GM23338 (cell line): ENCODE measurements at places on chromosomes 4 and X. TPM values are rescaled to one million over a fixed set of nuclear protein-coding genes. Genes with fewer than 3 reads are reported as not detected.

PDGFRA gene
- total RNA-seq: 7.0 and 10.8 TPM in 2 replicates

GNRHR gene
- total RNA-seq: not detected in 2 replicates

TMPRSS11B gene
- total RNA-seq: not detected in 2 replicates

DNA sequence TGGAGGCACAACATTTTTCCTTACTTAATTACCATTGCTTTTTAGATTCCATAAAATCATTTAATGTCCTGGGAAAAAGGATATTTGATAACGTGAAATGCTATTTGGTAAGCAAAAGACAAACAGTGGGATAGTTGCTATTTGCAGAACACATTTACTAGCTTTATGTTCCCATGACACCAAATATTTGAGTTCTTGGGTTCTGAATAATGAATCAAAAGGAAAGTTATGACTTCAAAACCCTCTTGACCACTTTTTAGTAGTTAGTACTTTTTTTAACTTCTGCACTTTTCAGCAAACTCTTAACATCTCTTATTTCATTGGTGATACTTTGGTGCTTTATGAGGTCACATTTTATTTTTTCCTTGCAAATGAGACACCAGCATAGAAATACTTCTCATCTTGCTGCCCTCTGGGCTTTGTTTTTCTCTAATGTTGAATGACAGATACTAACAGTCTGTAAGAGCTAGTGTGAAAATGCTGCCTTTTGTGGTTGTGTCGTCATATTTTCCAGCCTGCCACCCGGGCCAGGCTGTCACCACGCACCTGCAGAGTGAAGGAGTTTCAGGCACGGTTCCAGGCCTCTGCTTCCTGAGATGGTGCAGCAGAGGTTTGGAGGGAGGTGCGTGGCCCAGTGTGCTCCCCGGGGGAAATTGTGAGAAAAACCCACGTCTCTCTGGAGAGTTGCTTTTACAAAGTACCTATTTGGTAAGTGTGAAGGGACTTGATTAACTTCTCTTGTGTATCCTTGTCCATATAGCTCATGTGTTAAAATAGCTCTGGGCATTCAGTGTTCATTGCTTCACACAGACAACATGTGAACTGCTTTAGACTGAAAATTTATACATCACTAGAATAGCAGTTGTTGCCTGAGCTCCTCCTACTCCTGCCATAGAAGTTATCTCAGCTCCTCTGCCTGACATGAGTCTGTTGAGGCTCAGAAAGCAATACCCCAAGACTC, 34.7 kb downstream of the MSL3 start:
- H3K4me1 ChIP-seq: no peaks in the 10 kb centered on the region
- H3K27me3 ChIP-seq: no peaks in the 10 kb centered on the region
- H3K4me3 ChIP-seq: no peak overlapping the region
- no peak for DNase-seq
- no peaks in the 10 kb centered on the region for H3K36me3 ChIP-seq
- H3K27ac ChIP-seq: no peak overlapping the region

DNA sequence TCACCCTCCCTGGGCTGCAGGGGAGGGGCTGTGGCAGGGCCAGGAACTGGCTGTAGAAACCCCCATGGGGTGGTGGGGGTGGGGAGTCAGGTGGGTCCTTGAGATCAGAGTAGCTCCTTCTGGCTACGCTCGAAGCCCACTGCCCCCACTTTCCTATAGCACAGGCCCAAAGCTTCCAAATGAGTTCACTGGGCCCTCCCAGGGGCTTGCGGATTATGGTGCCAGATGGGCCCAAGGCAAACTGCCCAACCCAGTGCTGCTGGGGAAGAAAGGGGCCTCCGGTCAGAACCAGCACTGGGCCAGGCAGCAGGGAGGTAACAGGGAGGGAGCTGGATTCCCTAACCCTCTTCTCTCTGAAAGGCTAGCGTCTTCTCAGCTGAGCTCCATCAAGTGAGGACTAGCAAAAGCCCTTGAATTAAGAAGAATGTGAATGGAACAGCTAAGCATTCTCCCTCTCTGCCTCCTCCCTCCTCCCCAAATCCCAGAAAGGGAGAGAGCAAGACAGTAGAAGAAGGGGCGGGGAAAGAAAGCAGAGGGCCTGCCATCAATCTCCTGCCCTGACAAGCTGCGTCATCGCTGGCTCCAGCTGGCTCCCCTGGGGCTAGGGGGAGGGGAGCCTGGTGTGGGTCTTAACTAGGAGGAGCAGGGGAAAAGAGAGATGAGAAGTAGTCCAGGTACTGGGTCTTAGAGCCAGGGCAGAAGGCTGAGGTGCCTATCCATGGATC, 34.7 kb downstream of the FRMPD3 start:
- H3K27ac ChIP-seq: no peak overlapping the region
- H3K27me3 ChIP-seq: no peaks in the 10 kb centered on the region
- no peak overlapping the region for H3K4me3 ChIP-seq
- H3K4me1 ChIP-seq: no peaks in the 10 kb centered on the region

DNA sequence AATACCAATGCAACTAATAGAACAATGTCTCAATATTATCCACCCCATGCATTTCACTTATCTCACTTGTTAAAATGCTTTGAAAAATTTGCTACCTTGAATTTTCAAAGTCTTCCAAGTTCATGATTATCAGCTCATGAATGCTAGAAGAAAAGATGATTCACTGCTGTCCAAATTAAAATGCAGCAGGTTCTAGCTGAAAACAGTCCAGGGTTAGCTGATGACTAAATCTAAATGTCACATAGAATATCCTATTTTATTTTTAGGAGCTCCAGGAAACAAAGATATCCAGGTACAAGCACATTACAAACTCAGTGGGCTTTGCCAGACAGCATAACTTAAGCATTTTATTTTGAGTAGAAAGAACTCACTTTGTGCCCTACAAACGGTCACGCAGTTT, 38.0 kb upstream of the SPARCL1 start:
- H3K36me3 ChIP-seq: no peaks in the 10 kb centered on the region
- DNase-seq: no peak
- H3K27ac ChIP-seq: no peak overlapping the region
- H3K4me1 ChIP-seq: peaks cover 7% of the 10 kb centered on the region; the same call in 1 of the 2 replicates
- H3K4me3 ChIP-seq: no peak overlapping the region
- H3K27me3 ChIP-seq: no peaks in the 10 kb centered on the region

DNA sequence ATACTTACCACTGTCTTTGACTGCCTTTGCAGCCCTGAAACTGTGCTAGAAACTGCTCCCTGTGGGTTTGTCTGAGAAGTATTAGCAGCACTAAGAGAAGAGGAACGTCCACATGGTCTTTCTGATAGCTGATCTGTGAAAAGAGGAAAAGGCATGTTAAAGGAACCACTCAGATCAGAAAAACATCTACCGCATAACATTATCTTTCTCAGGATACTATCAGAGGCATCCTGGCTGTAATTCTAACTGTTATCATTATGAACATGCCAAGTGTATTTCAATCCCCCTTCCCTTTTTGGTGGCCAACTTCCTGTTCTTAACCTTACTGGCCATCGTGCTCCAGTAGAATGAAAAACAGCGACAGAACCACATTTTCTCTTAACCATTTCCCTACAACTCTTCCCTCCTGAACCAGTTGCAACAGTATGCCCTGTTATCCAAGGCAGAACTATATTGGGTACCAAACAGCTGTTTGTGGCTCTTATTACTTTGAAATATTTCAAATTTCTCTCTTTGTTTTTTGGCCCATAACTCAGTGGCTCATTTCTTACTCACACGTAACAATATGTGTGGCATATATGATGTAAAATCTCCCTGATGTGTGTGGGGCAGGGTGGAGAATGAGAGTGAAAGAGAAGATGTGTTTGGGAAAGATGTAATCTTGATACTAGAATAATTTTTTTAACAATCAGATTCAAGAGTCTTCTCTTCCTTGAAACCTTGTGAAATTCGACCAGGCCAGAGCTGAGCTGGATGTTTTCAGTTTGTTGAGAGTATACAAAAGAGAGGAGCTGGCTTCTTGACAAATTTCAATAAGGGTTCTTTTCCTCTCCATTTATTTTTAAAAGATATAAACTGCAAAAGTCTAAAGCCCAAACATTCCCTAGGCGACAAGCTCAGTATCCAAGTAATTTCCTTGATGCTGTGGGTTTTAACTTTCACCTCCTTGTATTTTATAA, 35.2 kb downstream of the ARHGEF6 start:
- H3K4me3 ChIP-seq: no peak overlapping the region
- H3K4me1 ChIP-seq: peaks cover 14% of the 10 kb centered on the region; the same call in 1 of the 2 replicates
- DNase-seq: no peak
- no peak overlapping the region for H3K27ac ChIP-seq

- no peak for DNase-seq
- H3K4me3 ChIP-seq: no peak overlapping the region
- peaks cover 28% of the 10 kb centered on the region for H3K4me1 ChIP-seq
- no peak overlapping the region for H3K27ac ChIP-seq
- H3K36me3 ChIP-seq: no peaks in the 10 kb centered on the region
Observed at GRCh38 chr4:73945674-73946449, 36.0 kb downstream of the PF4 start.
